Foreskin fibroblast (primary cell): ENCODE measurements at places on chromosomes 5 and 9.
A peak's percentile ranks its signal among the peaks of the same experiment; 100 is the strongest.

- DNase-seq, result no peak
Observed at GRCh38 chr5:83357621-83358231, 113.8 kb upstream of the VCAN start.

DNA sequence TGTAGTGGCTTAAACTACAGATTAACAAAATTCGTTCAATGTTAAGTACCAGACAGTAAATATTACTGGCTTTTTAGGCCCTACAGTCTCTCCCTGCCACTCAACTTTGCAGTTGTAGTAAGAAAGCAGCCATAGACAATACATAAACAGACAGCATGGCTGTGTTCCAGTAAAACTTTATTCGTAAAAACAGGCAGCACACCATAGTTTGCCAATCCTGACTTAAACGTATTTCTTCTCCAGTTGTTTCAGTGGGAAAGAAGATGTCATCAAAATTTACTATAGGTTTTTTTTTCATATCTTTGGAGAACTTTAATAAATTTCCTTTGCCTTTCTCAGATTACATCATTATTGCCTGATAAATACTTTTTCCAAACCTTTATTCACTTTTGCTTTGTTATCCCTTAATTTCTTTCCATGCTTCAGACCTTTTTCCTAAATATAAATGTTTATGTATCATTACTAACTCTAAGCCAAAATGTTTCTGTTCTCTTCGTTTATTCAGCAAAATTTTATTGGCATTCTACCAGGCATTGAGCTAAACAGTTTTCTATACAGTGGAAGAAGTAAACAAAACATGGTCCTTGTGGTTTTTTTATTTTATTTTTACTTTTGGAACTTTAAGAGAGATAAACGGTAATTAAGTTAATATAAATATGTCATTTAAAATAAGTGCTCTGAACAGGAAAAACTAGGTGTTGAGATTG is 64.5 kb downstream of the SLF1 start:
- DNase-seq, result no peak

DNA sequence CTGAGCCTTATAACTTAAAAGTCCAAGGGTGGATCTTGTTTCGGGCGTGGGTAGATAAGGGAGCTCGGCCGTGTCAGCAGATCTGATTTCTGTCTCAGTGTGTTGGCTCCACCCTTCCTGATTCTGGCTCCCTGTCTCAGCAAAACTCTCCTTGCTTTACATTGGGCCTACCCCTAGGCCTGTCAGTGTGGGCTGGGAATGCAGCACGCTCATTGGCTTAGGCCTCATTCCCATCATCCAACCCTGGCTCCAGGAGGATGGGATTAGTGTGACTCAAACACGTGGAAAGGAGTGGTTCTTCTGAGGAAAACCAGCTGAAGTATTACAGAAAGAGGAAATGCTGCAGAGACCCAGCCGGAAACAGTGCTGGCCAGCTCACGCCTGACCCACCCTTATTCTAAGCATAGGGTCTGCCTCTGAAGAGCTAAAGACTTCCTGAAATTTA is 59.9 kb downstream of the ZFAND5 start:
- peak; percentile 32 for DNase-seq

GRCh38 chr5:91474201-91474600 is 91.1 kb upstream of the ARRDC3 start:
- DNase-seq, result no peak

- DNase-seq, result no peak
Observed at GRCh38 chr5:126984632-126985031, 45.7 kb downstream of the MARCHF3 start.

GRCh38 chr5:102279711-102280110 is 16.4 kb downstream of the SLCO4C1 start:
- no peak for DNase-seq

DNA sequence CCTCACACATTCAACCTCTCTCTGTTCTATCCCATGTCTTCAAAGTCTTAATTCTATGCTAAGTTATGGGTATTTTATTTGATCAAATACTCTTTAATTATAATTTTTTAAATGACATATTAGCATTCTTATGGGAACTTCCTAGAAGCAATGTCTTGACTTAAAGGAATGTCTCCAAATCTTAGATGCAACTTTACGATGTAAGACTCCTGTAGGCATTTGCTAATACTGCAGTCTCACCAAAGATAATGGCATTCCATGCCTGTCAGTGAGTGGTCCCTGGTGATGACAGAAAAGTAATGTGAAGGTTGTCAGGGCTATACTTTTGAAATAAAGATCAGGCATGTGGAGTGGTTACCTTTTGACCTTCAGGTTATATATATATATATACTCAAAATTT is 1654.2 kb upstream of the WWC1 start:
- no peak for DNase-seq

DNA sequence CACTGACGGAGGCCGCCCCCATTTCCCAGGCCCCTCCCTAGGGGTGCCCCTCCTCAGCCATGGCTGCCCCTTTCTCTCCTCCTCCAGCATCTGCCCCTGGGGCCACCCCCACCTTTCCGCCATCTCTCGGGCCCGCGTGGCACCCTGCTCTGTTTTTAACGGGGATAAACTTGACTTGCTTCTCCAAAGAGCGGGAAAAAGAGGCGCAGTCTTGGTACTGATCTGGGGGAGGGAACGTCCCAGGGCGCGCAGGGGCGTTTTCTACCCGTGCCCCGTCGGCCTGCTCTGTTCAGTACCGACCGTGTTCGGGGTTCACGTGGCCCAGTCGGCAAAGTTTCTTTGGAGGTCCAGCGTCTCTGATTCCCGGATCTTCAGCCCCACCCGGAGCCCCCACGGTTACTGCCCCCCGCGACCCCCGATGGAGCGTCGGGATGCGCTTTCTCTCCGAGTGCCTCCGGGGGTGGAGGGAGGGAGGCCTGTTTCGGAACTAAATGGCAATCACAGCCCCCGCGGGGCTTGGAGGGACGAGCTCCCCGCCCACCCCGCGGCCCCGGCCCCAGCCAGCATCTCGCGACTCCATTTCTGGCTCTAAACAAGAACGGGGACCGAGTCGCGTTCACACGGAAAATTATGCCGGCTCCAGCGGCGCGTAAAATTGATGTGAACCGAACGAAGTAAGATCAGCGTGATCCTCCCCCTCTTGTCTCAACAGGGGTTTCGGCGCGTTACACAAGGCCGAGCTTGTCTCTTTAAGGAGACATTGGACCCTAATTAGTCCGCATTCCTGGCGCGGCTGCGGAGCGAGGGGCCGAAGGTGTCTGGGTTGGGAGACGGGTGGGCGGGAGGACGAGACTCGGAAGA is 1.1 kb upstream of the TLE4 start:
- DNase-seq, result peak; percentile 78

DNA sequence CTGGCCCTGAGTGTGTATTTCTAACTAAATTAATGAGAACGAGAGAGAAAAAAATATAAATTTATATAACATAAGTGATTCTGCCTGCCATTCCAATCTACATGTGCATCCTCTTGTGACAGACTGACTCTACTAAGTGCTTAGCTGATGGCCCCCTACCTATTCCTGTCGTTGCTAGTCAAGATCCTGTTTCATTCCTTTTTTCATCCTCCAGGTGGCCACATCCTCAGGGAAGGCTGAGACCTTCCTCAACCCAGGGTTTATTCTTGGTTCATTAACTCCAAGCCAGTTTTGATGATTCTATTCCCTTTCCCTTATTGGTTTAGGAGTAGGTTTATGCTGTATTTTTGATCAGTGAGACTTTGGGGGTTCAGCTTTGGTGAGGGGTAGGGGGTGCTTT is 201.3 kb downstream of the C9orf152 start:
- no peak for DNase-seq

DNA sequence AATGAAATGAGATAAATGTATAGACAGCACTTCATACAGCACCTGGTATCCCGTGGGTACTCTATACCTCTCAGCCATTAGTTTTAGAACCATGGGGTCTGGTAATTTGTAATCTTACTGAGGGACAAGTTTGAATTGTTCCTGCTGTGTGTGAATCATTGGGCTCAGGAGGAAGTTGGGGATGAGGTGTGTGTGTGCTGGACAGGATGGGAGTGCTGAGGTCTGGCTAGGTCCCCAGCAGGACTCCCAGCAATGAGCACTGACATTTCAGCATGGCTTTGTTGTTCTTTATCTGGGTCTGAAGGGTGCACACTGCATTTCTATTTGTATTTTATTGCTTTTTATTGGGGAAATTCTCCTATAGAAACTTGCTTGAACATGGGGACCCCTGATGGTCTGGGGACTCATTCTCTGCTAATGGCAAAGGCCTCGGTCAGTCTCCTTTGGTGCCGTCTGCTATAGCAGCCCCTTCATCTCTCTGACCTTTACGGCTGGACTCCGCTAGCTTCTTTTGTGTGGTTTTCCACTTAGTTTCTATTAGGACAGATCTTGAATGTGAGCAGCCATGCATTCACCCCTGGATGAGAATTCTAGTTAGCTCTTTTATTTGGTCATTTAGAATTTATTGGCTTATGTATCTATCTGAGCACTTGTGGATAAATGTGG is 98.1 kb downstream of the SREK1 start:
- no peak for DNase-seq

DNA sequence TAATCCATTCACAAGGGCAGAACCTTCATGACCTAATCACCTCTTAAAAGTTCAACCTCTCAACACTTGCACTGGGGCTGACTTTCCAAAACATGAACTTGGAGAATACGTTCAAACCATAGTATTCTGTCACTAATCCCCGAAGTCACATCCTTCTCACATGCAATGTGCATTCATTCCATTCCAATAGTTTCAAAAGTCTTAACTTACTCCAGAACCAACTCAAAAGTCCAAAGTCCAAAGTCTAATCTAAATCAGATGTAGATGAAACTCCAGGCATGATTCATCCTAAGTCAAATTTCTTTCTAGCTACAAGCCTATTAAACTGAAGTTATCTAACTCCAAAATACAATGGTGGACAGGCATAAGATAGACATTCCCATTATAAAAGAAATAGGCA is 21.7 kb upstream of the ADAMTSL1 start:
- DNase-seq, result peak; percentile 50

DNA sequence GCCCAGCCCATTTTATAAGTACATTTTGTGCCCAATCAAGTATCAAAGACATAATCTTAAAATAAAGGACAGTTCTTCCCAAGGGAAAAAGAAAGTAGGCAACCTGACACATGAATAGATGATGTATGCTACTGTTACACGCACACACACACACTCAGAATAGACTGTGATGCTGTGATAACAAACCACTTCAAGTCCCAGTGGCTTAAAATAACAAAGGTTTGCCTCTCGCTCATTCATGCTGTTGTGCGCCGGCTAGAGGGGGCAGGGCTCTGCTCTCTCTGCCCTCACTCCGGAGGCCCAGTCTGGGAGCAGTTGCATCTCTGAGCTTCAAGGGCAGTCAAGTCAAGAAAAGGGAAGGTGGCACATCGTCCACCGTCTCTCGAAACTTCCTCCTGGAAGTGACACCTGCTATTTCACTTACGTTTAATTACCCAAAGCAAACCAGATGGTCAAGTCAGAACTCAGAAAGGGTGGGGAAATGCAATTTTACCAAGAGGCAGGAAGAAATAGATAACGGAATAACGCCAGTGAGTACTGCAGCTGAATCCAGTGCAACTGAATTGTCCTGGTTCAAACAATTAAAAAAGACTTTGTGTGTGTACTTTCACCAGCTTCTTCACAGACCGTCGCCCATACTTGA is 43.3 kb downstream of the ANKRD33B start:
- no peak for DNase-seq

- DNase-seq, result no peak
Observed at GRCh38 chr5:38346593-38346992, 88.2 kb downstream of the EGFLAM start.

DNA sequence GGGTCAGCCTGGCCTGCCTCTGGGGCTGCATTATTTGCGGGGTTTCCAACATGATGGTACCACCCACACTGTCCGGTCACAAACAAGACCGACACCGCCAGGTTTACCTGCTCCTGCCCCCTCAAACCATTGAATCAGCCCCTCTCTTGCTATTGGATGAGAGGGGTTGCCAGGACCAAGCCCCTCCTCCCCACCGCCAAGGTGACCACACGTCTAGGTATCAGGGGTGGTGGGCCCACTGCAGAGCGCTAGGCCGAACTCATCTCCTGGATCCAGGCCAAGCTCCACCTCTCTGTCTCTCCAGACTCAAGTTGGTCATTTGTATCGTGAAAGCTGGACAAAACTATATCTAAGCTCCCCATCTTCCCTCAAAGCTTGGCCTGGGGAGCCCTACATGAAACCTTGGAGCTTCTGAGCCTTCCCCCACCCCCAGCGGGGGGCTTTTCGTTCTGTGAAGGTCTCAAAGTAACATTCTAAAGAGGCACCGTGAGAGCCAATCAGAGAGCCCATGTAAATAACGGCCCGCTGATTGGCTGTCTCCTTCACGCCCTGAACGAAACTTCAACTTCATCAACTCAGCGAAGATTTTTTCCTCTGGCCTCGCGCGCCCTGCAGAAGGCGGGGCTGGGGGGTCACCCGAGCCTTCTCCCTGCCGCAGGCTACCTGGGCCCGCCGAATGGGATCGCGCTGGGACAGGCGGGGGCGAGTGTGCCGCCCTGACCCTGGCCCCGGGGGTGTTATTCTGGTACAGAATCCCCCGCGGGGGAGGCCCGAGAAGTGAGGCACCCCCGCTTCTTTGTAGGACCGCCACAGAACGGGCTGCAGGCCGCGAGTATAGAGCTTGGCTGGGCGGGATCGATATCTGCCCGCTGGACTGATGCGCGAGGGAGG is 49.6 kb upstream of the PSD2 start:
- DNase-seq, result peak; percentile 65

DNA sequence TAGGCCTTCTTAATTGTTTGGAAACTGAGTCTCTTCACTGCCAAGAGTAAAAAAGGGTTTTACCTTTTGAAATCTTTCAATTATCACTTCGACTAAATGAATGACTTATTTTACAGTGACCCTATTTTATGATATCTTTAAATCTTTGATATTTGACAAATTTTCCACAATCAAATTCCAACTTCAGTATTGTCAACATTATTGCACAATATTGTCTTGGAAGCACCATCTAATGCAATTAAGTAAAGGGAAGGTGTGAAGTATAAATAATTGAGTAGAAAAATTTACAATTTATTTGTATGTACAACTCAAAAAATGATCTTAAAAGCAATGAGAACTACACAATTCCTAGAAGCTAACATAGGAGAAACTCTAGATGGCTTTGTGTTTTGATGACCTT is 49.2 kb downstream of the GABRA6 start:
- DNase-seq, result no peak

- DNase-seq, result no peak
Observed at GRCh38 chr5:131635684-131636572, 899 bp upstream of the RAPGEF6 start.

- no peak for DNase-seq
Observed at GRCh38 chr5:1967736-1968135, 85.0 kb upstream of the IRX4 start.

DNA sequence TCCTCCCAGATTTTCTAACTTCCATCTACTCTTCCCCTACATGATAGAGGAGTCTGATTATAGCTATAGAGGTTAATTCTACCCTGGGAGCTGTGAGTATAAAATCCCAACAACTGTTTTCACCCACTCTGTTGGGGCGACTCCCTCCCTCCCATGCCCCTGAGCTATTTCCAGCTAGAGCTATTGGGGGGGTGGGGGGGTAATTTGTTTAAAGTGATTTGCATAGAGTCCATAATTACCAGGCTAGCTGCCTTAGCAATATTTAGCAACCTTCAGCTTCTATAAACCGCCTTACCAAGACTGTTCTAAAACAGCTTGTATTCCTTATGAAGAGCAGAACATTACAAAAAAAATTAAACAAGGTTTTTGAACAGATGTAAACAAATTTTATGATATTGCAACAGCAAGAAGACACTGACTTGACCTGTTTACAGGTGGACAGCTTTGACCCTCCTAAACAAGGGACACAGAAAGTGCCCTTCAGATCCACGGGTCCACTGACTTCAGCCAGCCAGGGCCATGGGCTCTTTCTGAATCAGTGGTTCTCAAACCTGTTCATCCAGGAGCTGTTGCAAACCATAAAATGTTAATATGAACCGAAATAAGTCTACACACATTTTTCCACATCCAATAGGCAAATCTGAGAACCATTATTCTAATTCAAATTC is 98.2 kb downstream of the OTULIN start:
- no peak for DNase-seq
